DMS79 (cell line): ENCODE measurements at places on chromosomes 3 and 15.

DNA sequence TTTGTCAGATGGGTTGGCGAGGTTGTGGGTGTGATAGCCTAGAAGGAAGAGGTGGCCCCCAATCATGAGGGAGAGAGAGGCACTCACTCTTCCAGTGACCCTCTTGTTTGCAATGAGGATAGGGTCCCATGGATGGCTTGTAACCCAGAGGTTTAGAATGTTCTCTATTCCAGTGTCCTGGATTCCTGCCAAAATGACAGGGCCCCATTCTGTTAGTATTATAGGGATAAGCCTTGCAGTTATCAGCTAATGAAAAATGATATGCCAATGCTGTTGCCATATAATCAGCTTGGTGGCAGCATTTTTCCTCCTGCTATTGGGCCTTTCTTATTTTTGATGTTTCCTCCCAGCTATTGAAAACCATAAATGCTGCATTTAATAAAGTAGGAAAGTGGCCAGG, 23.3 kb upstream of the SENP7 start:
- DNase-seq, result no peak

DNA sequence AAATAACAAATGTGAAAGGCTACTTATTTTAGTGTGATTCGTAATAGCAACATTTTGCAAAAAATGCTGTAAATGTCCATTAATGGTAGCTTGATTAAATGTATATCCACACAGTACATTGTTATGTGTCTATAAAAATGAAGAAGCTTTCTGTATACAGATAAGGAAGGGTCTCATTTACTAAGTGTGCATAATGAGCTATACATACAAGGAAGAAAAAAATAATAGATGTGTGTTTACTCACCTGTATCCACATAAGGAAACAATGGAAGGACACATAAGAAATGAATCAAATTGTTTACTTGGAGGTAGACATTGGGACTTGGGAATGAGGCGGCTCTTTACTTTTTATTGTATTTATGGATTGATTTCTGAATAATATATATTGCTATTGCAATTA, 34.9 kb downstream of the MED12L start:
- no peak for DNase-seq

- DNase-seq, result no peak
These were observed 969.4 kb downstream of the PLOD2 start for GRCh38 chr3:145191543-145191942.

DNA sequence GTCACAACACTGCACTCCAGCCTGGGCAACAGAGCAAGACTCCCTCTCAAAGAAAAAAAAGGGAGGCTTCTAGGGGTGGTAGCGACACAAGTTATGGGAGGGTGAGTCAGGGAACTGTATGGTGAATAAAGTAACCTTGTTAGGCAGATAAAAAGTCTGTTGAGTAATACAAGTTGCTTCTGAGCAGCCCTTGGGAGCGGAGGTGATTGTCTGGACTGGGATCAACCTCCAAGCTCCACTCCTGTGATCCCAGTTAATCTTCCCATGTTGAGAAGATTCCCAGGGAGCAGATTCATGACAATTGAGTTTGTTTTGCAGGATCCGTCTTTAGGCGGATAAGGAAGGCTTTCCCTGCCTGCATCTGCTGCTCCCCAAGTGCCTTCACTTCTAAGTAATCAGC, 335.9 kb downstream of the THSD4 start:
- no peak for DNase-seq

DNA sequence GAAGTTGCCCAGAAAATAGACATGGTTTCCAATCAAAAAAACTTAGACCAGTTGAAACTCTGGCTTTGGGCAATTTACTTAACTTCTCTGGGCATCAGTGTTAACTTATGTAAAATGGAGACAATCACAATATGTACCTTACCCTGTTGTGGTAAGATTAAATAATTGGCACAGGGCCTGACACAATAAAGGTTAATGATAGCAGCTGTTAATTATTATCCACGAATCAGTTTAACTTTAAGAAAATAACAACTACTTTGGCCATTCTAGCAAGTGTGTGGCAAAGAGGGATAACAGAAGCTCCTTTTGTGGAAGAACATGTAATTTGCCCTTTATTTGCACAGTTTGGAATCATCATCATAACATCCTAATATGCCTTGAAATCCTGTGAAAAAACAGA, 787.6 kb downstream of the FHIT start:
- DNase-seq, result no peak

GRCh38 chr3:33877187-33877586, 78.8 kb downstream of the PDCD6IP start:
- DNase-seq, result no peak

DNA sequence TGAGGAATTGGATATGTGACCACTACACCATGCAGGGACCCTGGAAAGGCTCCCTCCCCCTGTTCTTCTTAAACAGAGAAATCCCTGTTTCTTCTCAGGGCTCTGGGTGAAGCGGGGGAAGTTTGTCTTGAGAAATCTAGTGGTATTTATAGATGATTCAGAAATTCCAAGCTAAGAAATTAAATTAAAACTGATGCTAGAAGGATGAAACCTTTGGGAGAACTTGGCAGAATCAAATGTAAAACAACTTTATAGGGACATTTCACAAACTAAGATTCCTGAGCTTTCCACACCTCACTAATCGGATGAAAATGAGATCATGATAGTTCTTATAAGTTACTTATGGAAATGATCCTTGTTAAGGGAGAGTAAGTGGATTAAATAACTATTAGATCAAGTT, 54.2 kb downstream of the FBXL2 start:
- no peak for DNase-seq

GRCh38 chr15:83887404-83887803, 233.5 kb downstream of the ADAMTSL3 start:
- no peak for DNase-seq
